ENCODE measurements at places on chromosomes 7 and 10.
A peak's percentile ranks its signal among the peaks of the same experiment; 100 is the strongest.

DNA sequence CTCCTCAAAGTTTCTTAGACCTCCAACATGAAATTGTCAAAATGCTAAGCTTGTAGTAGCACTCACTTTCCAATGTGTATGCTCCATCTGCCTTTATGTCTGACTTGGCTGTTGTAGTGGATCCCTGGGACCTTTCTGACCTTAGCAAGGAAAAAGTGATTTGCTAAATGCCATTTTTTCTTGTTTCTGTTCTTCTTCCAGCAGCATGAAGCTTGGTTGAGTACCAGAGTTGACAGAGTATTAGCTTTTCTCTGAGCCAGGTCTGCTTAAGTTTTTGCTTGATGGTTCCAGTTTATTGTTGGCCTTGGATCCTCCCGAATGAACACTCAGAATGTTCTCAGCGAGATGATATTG, 168.7 kb downstream of the SND1 start:
- DNase-seq: no peak

DNA sequence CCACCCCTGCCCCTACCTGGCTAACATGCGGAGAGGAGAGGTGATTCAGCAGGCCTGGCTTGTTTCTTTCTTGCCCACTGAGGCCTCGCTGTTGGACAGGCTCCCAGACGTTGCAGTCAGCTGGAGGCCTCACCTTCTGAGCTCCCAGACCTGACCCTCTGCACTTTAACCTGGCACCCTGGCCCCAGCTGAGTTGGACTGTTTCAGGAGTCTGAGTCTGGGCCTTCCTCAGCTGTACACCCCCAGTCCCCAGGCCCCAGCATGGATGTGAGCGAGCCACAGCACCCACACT, 35.0 kb downstream of the UNC5B start:
- DNase-seq: no peak

DNA sequence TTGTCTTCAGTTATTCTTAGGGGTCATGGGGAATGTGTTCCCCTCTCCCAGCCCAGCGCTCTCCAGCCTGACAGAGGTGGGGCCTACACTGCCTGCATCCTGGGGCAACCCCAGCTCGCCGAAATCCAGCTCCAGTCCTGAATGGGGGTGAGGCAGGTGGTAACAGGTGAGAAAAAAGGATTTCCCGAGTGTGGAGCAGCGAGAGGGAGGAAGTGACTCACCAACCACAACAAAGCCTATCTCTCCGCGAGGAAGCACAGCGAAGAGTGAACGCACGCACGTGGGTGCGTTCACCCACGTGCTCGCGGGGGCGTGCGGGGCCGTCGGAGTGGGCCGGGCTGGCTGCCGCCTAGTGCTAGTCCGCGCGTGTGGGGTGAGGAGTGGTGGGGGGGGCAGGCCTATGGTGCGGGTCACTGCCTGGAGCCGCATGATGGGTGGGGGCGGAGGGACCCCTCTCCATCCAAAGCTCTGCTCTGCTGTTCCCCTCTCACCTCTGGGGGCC, 855 bp upstream of the PALD1 start:
- DNase-seq: peak; percentile 55

DNA sequence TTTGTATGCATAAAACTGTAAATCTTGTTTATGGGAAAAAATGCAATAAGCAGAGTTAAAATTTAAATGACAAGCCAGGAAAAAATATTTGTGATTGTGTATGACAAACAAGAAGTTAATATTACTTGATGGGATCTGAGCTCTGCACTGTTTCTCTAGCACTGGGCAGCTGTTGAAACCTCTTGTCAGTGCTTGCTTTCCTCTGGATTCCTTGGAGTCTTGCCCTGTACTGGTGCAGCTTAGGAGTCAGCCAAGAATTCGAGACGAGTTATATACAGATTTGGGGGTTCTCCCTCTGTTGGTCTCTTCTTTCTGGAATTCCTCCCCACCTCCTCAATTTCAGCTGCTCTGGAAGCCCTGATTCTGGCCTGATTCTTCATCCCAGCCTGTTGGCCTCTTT, 24.3 kb upstream of the OPN4 start:
- DNase-seq: no peak

DNA sequence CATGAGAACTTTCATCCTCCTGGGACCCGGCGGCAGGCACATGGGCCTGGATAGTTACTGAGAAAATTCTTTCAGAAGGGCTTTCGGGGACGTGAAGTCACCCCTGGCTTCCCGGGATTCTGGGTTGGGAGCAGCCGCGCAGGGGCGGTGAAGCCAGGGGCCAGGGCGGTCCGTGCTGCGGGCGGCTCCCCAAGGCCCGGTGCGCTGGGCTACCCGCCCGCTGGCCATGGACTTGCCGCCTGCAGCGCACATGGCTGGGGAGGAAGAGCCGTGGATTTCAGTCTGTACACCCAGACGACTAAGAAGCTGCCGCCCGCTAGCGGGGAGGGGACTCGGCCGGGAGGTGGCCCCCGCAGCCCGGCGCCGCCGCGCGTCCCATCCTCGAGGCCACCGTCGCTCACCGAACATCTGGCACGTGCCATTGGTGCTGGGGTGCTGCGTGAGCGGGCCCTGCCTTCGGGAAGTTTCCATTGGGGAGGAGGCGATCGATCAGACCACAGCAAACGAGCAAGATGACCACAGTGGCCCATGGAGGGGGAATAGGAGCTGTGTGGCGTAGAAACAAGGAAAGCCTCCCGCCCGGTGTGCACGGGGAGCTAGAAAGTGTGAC, 64.5 kb downstream of the TMEM209 start:
- DNase-seq: no peak

- DNase-seq: no peak
Measured at GRCh38 chr7:5063698-5064097, 18.0 kb downstream of the RBAK start.

DNA sequence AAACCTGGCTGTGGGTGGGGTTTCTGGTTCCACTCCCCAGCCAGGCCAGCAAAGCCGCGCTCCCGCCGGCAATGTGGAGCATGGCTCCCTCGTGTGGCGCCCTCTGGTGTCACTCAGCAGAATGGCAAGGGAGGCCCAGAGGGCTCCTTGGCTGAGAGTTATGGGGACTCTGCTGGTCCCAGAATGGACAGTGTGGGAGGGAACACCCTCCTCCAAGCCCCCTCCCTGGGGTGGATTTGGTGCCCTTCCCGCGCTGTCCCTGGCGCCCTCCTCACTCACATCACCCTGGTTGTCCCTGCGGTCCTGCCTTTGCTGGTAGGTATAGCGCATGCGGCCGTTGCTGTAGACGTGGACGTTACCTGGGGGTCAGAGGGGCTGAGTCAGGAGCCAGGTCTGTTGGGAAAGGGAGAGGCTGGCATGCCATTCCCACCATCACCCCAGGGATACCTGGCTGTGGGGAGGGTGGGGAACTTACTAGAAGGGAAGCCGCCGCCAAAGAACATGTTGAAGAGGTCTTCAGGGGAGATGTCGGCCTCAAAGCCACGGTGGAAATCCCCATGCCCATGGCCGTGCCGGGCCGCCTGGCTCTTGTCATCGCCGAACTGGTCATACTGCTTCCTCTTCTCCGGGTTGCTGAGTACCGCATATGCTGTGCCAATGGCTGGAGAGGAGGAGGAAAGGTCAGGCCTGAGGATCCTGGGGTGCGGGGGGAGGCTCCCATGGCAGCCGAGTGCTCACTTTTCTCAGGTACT, 14.0 kb downstream of the DNAJB12 start:
- peak; percentile 68 for DNase-seq

- no peak for DNase-seq
Measured at GRCh38 chr7:158562517-158562916, 25.1 kb downstream of the PTPRN2 start.

- no peak for DNase-seq
Measured at GRCh38 chr10:132069122-132069848, 3.5 kb downstream of the JAKMIP3 start.

GRCh38 chr7:108124820-108125219, 5.3 kb downstream of the LAMB4 start:
- DNase-seq: no peak

GRCh38 chr10:110493832-110494426, 3.8 kb upstream of the DUSP5 start:
- DNase-seq: no peak

GRCh38 chr10:127081851-127082345, 114.5 kb downstream of the INSYN2A start:
- no peak for DNase-seq

DNA sequence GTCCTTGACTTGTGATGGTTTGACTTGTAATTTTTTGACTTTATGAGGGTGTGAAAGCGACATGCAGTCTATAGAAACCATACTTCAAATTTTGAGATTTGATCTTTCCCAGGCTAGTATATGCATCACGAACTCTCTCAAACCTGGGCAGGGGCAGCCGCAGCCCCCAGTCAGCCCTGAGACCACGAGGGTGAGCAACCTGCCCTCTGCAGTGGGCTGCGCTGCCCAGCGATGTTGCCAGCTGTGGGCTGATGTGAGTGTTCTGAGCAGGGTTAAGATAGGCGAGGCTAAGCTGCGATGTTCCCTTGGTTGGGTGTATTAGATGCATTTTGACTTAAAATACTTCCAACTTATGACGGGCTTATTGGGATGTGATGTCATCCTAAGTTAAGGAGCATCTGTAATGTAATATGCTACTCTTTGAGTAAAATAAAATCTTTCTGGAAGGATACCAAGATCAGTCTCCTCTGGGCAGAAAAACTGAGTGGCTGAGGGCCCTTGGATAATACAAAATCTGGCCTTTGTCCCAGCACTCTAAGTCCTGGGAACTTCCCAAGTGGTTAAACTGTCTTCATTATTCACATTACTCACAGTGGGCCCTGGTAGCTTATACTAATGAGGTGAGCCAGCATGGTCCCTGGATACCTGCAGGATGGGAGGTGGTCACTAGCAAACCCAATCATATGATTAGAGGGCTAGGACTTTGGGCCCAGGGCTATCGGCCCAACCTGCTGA, 28.4 kb upstream of the CNPY1 start:
- DNase-seq: no peak

GRCh38 chr10:26235761-26236160, 19.2 kb downstream of the GAD2 start:
- DNase-seq: no peak

GRCh38 chr10:126908225-126908624, 3.0 kb downstream of the DOCK1 start:
- DNase-seq: no peak

DNA sequence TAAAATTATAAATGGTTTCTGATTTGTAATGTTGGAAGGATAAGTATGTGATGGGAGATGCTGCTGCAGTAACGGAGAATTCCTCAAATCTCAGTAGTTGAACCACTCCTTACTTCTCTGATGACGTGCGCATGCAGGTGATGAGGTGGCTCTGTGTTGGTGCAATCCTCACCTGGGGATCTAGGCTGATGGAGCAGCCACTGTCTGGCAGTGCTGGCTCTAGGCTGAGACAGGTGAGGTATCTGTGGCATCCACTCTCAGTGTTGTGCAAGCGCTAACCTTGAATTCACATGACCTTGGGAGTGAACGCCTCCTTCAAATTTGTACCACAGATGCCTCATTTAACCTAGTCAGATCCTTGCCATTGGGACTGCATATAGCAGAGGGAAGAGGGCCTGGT, 35.0 kb downstream of the LHFPL3 start:
- no peak for DNase-seq

DNA sequence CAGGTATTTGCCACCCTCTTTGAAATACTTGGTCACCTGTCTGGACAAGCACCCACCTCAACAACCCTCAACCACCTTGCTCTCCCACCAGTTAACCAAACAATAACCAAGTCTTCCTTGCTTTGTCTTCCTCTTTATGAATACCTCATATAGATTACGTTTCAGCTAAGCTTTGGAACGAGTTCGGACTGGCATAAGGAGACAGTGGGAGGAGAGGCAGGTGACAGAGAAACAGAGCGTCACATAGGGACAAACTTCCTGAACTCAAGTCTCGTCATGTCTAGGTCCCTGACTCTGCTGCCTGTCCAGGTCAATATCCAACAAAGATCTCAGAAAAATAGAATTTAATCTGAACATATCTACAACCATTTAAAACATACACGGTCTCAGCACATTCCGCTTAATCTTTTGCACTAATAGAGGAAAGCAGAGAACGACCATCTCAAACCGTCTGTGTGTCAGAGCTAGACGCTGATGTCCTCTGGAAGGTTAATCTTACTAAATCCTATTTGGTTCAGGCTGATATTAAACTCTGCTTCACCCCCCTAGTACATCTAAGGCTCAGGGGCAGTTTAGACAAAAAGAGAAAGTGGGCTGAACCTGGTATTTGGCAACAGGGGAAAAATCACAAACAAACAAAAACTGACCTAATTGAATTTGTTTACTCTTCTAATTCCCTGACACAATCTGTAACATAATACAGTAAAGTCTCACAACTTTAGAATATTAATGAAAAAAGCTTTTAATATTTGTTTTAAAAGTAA, 26.4 kb upstream of the SVOPL start:
- no peak for DNase-seq

DNA sequence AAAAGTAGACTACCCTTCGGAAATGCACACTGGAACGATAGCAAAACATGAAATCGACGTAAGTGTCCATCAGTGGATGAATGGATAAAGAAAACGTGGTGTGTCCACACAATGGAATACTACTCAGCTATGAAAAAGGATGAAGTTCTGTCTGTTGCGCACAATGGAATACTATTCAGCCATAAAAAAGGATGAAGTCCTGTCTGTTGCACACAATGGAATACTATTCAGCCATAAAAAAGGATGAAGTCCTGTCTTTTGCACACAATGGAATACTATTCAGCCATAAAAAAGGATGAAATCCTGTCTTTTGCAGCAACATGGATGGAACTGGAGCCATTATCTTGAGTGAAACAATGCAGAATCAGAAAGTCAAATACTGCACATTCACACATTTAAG, 591.8 kb downstream of the PTPRN2 start:
- DNase-seq: no peak

DNA sequence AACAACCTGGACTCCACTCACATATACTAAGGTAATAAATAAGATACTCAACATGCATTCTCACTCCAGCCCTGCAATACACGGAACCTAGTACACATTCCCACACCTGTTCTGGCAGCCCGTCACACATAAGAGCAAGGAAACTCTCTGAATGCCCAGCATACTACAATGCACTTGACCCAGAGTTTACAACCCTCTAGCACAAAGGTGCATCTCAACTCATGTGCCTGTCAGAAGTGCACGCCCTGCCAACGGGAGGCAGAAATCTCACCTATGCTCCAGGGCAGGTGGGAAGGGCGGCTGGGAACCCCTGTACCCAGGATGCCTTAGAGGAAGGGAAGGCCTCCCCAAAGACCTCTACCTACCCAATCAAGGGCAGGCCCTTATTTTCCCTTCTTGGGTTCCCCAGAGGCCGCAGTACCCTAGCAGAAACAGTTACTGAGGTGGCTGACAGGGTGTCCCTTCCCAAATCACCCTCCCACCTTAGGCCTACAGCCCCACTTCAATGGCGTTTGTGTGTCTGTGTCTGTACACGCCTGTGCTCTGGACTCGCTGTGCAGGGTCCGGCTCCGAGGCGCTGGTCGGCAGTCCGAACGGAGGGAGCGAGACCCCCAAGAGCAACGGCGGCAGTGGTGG, 2.0 kb downstream of the EVX1 start:
- no peak for DNase-seq

- no peak for DNase-seq
Measured at GRCh38 chr7:95376632-95377400, 19.4 kb downstream of the PON3 start.

DNA sequence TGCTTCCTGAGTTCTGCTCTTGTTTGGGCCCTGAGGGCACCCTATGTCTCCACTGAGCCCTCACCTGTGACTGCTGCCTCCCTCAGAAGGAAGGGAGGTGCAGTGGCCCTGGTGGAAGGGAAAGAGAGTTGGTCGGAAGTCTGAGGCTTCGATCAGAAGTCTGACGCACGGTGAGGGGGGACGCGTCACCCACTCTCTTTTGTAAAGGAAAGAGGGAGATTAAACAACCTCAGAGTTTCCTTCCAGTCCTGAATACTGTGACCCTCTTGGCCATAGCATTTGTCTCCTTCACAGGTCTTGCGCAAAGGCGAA, 31.4 kb upstream of the TRIM8 start:
- peak; percentile 22 for DNase-seq

GRCh38 chr7:64685091-64685490, 19.2 kb downstream of the ZNF107 start:
- no peak for DNase-seq

All from stimulated activated CD8-positive, alpha-beta memory T cell treated with anti-CD3 and anti-CD28 coated beads, Interleukin-4, amount 100 ng/mL, for 24 hours (primary cell).